ENCODE measurements at places on chromosomes 4 and X.

GRCh38 chr4:37687194-37687562 lies 1.0 kb upstream of the RELL1 start:
- no peak for DNase-seq

GRCh38 chr4:77819404-77819842 lies 255 bp upstream of the CNOT6L start:
- no peak for DNase-seq

- no peak for DNase-seq
These were observed 297.7 kb upstream of the CLNK start for GRCh38 chr4:10982305-10982704.

DNA sequence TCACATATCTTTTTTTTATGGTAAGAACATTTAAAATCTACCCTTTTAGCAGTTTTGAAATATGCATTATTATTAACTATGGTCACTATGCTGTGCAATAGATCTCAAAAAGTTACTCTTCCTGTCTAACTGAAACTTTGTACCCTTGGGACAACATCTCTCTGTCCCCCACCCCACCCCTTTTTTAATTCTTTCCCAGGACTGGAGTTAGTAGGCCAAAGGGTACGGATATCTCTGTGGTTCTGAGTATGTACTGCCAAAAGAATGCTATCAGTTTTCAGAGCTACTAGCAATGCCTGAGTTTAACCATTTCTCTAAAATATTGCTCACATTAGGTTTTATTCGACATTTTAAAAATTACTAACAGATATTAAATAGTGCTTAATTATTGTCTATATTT lies 4.7 kb upstream of the FAM241A start:
- DNase-seq: no peak

GRCh38 chrX:123263747-123264146 lies 79.7 kb downstream of the GRIA3 start:
- no peak for DNase-seq

DNA sequence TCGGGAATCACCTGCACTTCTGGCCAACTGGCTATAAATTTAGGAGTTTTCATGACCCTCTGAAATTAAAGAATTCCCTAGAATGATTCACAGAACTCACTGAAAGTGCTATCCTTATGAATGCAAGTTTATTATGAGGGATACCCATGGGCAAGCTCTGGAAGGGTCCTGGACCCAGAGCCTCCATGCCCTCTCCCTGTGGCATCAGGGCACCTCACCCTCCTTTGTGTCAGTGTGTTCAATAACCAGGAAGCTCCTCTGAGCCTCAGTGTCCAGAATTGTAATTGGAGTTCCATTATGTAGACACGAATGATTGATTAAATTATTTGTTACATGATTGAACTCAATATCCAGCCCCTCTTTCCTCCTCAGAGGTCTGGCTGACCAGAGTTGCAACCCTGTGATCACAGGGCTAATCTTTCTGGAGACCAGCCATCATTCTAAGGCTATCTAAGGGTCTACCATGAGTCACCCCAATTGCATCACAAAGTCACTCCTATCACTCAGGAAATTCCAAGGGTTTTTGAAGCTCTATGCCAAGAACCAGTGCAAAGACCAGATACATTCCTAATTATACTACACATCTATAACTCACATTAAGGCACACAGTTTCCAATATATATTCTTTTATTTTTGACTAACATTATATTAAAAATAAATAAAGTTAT lies 8.9 kb downstream of the ANXA3 start:
- DNase-seq: no peak

- DNase-seq: no peak
These were observed 1210.6 kb downstream of the C4orf33 start for GRCh38 chr4:130306566-130306965.

All from mucosa of descending colon (tissue), 3 donors.